Fibroblast of villous mesenchyme (primary cell): ENCODE measurements at places on chromosomes 7 and 10. TPM values are rescaled to one million over a fixed set of nuclear protein-coding genes. Genes with fewer than 3 reads are reported as not detected.

The CYP3A7 gene
- total RNA-seq: not detected in 2 replicates

The NAT16 gene
- not detected in 2 replicates for total RNA-seq

The CACNB2 gene
- total RNA-seq: under 0.01 and 1.3 TPM in 2 replicates

The PKD2L1 gene
- not detected in 2 replicates for total RNA-seq

The ZNF655 gene
- total RNA-seq: 75.7 and 88.5 TPM in 2 replicates

The MPP7 gene
- 0.32 and 0.43 TPM in 2 replicates for total RNA-seq

The FAM25G gene
- total RNA-seq: not detected in 2 replicates

The ZNF804B gene
- under 0.01 TPM in 1 of 2 replicates, not detected in the other for total RNA-seq

The LIPJ gene
- under 0.01 TPM in 1 of 2 replicates, not detected in the other for total RNA-seq

The HOXA5 gene
- 7.4 and 10.8 TPM in 2 replicates for total RNA-seq

The CD36 gene
- total RNA-seq: 1.3 and 4.3 TPM in 2 replicates
